ENCODE measurements at places on chromosomes 7 and 10.
A peak's percentile ranks its signal among the peaks of the same experiment; 100 is the strongest.

- no peak for DNase-seq
Observed at GRCh38 chr10:107548301-107548700, 383.8 kb upstream of the SORCS1 start.

GRCh38 chr7:50349963-50350944 lies 45.7 kb downstream of the IKZF1 start:
- DNase-seq = peak; percentile 83

- no peak for DNase-seq
Observed at GRCh38 chr10:48556065-48556464, 48.8 kb downstream of the ARHGAP22 start.

GRCh38 chr7:26858735-26859134 lies 5.7 kb downstream of the SKAP2 start:
- no peak for DNase-seq

- DNase-seq = no peak
Observed at GRCh38 chr10:50508315-50509051, 115.3 kb downstream of the SGMS1 start.

DNA sequence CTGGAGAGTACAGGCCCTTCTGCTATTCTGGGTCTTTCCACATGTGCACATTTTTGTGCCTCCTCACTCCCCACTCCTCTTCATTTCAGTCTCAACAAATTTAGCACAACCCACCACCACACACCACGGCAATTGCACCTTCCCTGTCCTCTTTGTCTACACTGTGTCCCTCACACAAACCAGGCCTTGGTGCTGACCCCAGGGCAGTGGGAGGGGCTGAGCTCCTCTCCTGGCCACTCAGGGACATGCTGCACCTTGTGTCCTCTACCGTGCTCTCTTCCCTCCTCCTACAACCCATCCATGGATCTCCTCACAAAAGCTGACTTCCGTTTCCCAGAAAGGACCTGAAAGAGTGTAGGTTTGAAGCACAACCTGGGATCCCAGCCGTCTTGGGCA lies 90.9 kb upstream of the IKZF1 start:
- DNase-seq = no peak

- no peak for DNase-seq
Observed at GRCh38 chr10:117502421-117503243, 39.9 kb upstream of the EMX2 start.

- no peak for DNase-seq
Observed at GRCh38 chr10:89547853-89548513, 12.6 kb upstream of the SLC16A12 start.

DNA sequence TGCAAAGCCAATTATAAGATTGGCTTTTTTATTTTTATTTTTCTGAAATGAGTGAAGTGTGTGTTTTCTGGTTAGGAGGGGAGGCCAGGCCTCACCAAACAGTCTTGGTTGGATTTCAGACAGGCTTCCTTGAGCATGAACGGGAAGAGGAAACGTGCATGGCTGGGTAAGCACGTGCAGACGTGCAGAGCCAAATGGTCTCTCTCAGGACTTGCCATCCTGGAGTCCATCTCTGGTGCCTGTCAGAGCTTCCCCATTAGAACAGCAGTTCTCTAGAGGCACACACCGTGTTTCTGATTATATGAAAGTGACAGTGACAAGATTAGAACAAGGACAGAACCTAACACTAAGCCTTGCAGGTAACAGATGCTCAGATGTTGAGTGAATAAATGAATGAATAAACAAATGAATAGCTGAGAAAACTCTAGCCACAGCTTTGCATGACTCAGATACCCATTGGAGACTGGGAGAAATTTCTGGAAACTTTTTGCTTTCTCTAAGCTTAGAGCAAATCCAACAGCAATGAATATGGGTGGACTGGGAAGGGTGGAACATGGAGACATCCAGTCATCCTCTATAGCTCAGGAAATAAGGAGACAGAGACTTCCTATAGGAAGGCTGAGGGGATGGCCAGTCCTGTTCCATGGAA lies 11.8 kb upstream of the CALD1 start:
- no peak for DNase-seq

DNA sequence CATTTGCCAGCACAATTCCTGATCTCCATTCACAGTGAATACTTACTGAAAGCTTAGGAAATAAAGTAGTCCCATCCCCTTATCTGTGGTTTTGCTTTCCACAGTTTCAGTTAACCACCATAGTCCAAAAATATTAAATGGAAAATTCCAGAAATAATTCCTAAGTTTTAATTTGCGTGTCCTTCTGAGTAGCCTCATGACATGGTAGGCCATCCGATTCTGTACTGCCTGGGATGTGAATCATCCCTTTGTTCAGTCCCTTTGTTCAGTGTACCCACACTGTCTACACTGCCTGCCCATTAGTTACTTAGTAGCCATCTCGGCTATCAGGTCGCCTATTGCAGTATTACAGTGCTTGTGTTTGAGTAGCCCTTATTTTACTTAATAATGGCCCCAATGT lies 14.2 kb downstream of the RAB11FIP2 start:
- DNase-seq = no peak

GRCh38 chr10:75553550-75553949 lies 122.1 kb downstream of the LRMDA start:
- DNase-seq = no peak

GRCh38 chr10:4812046-4812445 lies 14.0 kb upstream of the AKR1E2 start:
- no peak for DNase-seq

Data from stimulated activated CD4-positive, alpha-beta T cell treated with anti-CD3 and anti-CD28 coated beads, TNF-alpha, amount 100 ng/mL, for 24 hours (primary cell).